Activated CD8-positive, alpha-beta memory T cell treated with anti-CD3 and anti-CD28 coated beads for 1 hour (primary cell): ENCODE measurements at places on chromosomes 3 and 15.

GRCh38 chr15:57376696-57377477 lies 582 bp downstream of the CGNL1 start:
- DNase-seq: no peak

- no peak for DNase-seq
These were observed 11.7 kb downstream of the CTXND1 start for GRCh38 chr15:80240276-80240675.

GRCh38 chr15:99682455-99682854 lies 50.8 kb downstream of the LYSMD4 start:
- no peak for DNase-seq

GRCh38 chr3:159733194-159733860 lies 255.3 kb upstream of the IL12A start:
- DNase-seq: no peak

GRCh38 chr3:151085889-151086483 lies 522 bp downstream of the MED12L start:
- DNase-seq: no peak

- peak; percentile 49 for DNase-seq
These were observed 2.2 kb upstream of the DCAF1 start for GRCh38 chr3:51501833-51502561.

GRCh38 chr3:66195347-66195783 lies 25.4 kb upstream of the SLC25A26 start:
- DNase-seq: no peak

- no peak for DNase-seq
These were observed 34.9 kb downstream of the FLNB start for GRCh38 chr3:58042947-58043707.

DNA sequence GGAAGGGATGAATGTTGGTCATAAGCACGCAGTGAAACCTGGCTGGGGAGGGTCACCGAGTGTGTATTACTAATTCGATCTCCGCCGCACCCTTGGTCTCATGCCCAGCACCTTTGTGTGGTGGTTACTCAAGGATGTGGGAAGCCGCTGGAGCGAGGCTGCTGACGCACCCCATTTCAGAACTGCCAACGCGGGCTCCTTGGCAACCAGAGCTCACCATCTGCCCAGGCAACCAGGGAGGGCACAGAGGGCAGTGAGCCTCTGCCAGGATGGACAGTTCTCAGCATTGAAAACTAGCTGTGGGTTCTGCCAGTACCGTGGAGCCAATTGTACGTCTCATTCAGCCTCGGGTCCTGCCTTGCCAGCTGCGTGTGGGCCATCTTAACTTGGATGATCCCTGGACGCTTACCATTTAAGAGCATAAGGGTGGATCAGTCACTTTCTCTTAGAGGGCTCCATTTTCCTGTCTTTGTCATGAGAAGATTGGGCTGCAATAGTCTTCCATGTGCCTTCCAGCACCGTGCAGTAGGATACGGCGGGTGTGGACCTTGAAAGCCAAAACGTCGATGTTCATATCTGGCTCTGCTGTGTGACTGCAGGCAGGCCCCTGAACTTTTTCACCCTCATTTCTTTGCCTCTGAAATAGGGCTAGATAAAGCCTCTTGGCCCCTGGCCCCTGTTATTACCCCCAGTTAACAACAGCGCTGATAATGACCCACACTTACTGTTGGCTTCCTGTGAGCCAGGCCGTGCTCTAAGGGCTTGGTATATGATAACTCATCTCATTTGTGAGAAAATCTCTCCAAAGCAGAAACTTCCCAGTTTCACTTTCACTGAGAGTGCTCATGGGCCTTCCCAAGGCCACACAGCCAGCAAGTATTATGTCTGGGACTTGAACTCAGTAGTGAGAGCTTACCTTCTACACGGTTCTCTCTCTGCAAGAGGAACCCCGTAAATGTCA lies 238.8 kb downstream of the OPA1 start:
- no peak for DNase-seq

DNA sequence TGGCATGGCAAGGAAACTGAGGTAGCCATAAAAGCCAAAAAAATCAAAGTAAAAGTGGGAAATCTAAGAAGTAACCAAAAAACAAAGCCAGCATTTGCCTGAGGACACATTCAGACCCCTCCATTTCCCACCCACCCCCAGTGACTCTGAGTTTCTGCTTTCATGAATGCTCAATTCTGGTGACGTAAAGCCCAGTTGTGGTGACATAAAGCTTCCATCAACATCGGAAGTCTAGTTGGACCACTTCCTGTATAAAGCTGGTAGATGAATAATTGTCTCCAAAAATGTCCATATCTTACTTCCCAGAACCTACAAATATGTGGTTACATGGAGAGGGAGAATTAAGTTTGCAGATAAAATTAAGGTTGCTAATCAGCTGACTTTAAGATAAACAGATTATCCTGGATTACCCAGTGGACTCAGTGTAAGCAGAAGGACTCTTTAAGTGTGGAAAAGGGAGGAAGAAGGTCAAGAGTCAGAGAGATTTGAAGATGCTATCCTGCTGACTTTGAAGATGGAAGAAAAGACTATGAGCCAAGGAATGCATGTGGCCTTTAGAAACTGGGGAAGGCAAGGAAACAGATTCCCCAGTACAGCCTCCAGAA lies 62.0 kb upstream of the ST3GAL6 start:
- no peak for DNase-seq

- DNase-seq: no peak
These were observed 126.8 kb downstream of the GSK3B start for GRCh38 chr3:119967353-119968006.

DNA sequence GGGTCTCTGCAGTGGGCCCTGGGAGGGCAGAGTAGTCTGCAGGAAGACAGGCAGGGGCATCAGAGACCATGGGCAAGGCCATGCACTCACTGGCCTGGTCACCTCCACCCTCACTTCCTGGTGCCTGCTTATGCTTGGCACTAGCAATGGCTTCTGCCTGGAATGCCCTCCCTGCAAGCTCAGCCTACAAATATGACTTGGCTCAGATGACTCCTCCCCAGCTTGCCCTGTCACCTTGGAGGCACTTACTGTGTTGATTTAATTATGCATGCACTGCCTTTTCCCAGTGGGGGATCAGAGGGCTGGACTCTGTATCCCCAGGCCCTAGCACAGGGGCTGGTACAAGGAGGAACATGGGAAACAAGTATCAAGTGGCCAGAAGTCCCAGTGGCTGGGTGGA lies 7.8 kb downstream of the C3orf18 start:
- DNase-seq: no peak

DNA sequence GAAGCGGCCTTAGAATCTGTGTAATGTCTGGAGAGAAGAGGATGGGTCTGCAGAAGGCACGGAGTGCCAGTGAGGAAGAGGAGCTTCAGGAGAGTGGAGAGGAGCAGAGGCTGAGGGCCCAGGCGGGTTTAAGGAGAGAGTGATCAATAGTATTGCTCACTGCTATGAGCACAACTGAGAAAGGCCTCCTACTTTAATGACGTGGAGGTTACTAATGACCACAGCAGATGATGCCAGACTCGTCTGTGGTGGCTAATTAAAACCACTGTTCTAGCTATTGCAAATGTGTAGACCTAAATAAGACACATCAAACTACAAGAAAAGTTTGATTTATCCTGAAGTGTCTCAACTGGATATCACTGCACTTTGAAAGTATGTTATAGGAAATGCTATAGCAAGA lies 33.2 kb downstream of the MTMR10 start:
- DNase-seq: no peak

- no peak for DNase-seq
These were observed 1.7 kb upstream of the CCR8 start for GRCh38 chr3:39327746-39328349.

DNA sequence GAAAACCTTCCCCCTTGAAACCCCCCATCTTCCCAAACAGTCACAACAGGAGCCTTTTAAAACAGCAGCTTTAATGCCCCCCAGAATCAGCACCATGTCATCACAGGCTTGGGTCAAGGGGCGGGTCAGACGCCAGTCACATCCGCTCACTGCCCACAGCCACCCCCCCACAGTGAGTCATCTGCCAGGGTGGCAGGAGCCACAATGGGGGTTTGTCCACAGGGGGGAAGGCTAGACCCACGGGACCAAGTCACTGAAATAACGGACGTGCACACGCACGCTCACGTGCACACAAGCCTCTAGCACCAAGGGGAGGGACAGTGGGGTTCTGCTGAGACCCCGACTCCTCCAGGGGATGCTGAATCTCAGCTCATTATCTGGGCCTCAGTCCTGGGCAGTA lies 441 bp upstream of the UCN2 start:
- peak; percentile 8 for DNase-seq

DNA sequence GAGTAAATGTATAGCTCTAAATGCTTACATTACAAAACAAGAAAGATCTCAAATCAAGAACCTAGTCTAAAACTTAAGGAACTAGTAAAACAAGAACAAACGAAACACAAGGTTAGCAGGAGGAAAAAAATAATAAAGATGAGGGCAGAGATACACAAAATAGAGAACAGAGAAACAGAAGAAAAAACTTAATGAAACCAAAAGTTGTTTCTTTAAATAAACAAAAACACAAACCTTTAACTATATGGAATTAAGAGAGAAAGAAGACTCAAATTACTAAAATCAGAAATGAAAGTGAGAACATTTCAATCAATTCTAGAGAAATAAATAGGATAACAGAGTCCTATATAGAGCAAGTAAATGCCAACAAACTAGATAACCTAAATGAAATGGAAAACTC lies 59.6 kb downstream of the DLG1 start:
- no peak for DNase-seq

- no peak for DNase-seq
These were observed 401 bp downstream of the RAMAC start for GRCh38 chr15:82986442-82986780.

DNA sequence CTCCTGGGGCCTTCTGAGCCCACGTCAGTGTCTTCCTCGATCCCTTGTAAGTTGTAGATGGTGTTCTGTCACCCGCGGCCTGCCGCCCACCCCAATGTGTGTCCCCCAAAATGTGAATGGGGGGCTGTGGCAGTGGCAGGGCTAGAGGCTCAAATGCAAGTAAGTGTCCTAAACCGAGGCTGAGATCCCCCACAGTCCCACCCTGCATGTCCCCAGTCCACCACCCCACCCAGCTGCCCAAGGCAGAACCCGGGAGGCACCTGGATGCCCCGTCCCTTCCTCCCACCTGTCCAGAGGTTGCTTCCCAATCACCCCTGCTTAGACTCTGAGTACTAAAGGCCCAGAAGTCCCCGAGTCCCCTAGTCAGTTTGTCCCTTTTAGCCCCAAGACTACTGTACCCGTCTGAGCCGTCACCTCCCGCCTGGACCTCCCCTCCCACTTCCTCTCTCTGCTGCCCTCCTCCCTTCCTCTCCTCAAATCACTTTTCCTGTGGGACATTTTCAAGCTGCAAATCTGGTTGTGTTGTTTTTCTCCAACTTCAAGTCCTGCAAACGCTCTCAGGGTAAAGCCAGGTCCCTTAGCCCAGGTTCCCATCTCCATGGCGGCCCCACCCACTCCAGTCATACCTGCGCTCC lies 11.8 kb upstream of the PLXND1 start:
- no peak for DNase-seq

GRCh38 chr3:13006216-13006990 lies 66.8 kb downstream of the IQSEC1 start:
- DNase-seq: no peak

DNA sequence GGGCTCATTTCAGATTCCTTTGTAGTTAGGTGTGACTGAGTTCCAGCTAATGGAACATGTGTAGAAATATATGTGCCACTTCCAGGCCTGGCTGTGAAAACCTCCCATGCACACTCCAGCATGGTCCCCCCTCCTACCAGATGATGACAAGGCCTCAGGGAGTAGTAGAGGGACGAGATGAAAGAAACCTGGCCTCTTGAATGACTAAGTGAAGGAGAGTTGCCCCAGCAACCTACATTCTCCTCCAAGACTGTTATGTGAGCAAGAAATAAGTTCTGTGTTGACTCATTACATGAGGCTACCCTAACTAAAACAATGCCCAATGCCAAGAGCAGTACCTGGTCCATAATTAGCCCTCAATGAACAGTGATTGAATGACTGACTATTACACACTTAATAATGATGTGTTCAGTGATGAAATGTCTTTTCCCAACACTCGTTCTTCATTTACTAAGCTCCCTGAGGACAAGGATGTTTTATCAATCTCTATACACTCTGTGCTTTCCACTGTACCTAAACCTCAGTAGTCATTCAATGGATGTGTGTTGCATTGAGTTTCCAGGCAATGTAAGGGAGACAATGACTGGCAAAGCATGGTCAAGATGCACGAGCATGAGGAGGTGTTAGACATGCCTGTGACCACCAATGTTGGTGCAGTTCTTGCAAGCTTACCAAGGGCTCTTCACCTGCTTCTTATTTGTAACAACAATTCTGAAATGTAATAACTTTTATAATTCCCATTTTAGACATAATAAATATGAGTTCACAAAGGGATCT lies 62.0 kb upstream of the BCL6 start:
- no peak for DNase-seq

GRCh38 chr15:74709892-74710291 lies 14.1 kb upstream of the EDC3 start:
- DNase-seq: no peak

- DNase-seq: no peak
These were observed 39.3 kb upstream of the LACTB start for GRCh38 chr15:63082366-63082765.

DNA sequence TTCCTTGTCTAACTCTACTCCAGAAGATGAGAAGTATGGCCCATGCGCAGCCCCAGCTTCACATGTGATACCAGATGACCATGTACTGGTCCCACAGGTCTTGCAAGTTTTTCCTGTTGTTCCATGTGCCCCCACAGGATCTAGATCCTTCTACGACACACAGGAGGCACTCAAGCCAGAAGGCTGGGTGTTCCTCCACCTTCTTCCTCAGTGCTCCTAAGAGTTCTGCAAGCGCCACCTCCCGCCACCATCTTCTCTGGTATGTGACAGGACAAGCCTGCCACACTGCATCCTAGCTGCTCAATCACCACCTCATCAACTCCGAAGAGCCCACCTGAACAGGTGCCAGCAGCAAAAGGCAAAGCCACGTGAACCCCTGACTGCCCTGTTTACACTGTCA lies 43.1 kb downstream of the XXYLT1 start:
- DNase-seq: no peak

- DNase-seq: no peak
These were observed 5.8 kb upstream of the DIS3L start for GRCh38 chr15:66287461-66288057.

- no peak for DNase-seq
These were observed 73.0 kb upstream of the PROK2 start for GRCh38 chr3:71857956-71858355.

DNA sequence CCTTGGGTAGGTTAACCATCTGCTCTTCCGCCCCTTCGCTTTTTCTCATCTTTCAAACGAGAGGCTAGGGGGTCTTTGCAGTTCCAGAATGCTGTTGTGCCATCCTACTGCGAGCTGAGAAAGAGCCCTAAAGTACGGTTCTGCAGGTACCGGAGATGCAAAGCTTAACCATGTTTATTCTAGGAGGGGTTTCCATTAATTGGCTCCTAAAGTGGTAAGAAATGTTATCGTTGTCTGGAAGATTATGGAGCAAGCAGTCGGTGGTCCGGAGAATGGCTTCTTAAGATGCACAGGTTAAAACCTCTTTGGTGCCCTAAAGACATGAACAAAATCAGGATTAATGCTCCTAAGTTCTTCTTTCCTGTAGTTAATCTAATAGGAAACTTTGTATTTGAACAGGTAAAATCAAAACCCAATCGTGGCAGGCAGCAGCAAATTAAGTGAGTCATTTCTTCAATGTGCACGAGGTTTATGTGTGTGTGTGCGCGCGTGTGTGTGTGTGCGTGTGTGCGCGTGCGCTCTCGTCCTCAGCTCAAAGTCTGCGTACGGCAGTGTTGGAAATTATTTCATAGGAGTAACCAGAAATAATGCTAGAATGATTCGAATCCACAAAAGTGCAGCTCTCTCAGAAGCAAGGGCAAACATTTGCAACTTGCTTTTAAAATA lies 772 bp downstream of the FAM81A start:
- no peak for DNase-seq

- DNase-seq: no peak
These were observed 187.2 kb downstream of the EPHA6 start for GRCh38 chr3:97001611-97002010.
